ENCODE measurements at places on chromosomes 7 and 10.

GRCh38 chr10:115030483-115031200, 62.5 kb upstream of the ATRNL1 start:
- no peak for DNase-seq

DNA sequence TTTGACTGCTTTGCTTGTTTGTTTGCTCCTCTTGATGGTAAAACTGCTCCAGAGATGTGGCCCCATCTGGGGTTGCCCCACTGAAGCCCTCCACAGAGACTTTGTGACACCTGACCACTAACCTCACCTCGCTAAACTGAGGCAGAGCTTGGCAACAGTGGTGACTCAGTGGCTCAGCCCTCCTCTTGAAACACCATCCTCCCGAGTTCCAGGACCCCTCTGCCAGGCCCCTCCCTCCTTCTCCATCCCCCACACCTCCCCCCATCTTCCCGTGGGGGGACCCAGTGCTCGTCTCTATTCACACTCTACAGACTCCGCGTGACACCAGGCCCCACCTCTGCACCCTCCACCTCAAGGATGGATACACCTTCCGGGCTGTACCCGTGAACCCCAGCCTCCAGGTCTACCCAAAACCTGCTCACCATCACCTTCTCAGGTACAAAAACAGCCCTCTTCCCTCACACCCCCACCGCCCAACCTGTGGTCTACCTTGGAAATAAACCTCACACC, 19.0 kb upstream of the RET start:
- no peak for DNase-seq

- DNase-seq: no peak
Observed at GRCh38 chr10:26296360-26296759, 79.8 kb downstream of the GAD2 start.

GRCh38 chr7:151790095-151790829, 86.7 kb downstream of the PRKAG2 start:
- no peak for DNase-seq

GRCh38 chr7:52682993-52683392, 352.4 kb upstream of the POM121L12 start:
- DNase-seq: no peak

GRCh38 chr10:129848696-129849451, 115.2 kb downstream of the EBF3 start:
- no peak for DNase-seq

DNA sequence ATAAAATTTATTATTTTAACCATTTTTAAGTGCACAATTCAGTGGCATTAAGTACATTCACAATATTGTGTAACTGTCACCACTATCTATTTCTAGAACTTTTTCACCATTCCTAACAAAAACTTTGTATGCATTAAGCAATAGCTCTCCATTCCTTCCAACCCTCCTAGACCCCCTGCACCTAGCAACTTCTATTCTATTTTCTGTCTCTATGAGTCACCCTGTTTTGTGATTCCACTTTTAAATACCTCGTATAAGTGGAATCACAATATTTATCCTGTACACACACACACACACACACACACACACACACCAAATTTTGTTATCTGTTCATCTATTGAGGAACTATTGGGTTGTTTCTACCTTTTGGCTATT, 89.2 kb downstream of the ARID5B start:
- DNase-seq: no peak

DNA sequence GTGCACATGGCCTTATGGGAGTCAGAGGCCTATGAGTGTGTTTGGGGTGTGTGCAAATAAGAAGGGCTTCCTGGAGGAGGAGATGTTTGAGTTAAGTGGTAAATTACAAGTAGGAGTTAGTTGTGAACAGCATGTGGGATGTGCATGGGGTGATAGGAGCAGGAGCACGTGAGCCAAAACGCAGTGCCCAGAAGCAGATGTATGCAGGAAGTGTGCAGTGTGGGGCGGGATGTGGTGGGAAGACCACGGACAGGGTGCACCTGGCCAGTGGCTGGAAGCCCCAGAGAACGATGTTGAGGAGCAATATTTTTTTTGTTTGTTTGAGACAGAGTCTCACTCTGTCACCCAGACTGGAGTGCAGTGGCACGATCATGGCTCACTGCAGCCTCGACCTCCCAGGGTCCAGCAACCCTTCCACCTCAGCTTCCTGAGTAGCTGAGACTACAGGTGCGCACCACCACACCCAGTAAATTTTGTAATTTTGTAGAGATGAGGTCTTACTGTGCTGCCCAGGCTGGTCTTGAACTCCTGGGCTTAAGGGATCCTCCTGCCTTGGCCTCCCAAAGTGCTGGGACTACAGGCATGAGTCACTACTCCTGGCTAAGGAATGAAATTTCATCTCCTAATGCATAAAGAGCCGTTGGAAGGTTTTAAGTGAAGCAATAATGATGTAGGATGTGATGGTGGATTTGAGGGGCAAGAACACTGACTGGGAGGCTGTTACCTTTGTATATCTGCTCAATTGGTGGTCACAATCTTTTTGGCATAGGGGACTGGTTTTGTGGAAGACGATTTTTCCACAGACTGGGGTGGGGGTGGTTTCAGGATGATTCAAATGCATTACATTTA, 78.4 kb downstream of the LYZL2 start:
- peak; percentile 49 for DNase-seq

DNA sequence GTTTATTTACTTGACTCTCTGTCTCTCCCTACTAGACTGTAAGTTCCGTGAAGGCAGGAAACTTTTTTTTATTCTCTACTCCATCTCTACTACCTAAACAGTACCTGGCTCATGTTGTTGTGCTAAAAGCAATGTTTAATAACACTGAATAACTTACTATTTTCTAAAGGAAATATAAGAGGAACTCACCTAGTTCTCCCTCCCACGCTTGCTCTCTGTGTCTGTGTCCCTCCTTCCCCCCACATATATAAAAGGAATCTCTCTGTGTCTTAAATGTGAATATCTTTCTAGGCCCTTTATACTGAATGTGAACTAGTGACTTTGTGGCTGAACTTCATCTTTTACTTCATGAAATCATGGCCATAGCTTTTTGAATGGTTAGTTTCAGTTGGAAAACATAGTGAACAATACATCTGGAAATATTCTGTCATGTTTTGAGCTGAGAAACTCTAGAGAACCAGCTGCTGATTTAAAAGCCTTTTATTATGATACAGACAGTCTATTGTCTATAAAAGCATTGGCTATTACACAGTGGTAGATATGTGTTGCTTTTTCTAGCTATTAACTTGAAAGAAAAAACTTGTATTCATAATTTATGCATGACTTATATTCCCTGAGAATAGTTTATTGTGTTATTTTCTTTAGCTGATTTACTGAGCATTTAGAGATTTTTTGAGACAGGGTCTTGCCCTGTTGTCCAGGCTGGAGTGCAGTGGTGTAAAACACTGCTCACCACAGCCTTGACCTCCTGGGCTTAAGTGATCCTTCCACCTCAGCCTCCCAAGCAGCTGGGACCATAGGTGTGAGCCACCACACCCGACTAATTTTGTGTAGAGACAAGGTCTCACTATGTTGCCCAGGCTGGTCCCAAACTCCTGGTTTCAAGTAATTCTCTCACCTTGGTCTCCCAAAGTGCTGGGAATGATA, 42.5 kb downstream of the VCL start:
- no peak for DNase-seq

- DNase-seq: no peak
Observed at GRCh38 chr7:50303335-50304128, 984 bp upstream of the IKZF1 start.

DNA sequence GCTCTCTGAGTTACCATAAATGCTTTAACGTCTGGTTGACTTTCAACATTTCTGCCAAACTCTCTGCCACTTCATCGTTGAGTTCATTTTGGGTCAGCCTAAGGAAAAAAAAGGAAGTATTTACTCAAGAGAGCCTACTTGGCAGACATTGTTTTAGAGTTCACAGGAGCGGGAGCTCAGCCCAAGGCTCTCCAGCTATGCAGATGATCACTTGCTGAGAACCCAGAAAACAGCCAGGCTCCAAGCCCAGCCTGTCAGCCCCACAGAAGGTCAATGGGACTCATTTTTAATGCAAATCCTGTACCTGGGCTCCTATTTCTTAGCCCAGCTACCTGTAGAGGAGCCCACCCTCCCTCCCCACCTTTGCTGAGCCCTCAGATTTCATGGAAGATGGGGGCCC, 45.5 kb downstream of the NOD1 start:
- DNase-seq: peak; percentile 11

DNA sequence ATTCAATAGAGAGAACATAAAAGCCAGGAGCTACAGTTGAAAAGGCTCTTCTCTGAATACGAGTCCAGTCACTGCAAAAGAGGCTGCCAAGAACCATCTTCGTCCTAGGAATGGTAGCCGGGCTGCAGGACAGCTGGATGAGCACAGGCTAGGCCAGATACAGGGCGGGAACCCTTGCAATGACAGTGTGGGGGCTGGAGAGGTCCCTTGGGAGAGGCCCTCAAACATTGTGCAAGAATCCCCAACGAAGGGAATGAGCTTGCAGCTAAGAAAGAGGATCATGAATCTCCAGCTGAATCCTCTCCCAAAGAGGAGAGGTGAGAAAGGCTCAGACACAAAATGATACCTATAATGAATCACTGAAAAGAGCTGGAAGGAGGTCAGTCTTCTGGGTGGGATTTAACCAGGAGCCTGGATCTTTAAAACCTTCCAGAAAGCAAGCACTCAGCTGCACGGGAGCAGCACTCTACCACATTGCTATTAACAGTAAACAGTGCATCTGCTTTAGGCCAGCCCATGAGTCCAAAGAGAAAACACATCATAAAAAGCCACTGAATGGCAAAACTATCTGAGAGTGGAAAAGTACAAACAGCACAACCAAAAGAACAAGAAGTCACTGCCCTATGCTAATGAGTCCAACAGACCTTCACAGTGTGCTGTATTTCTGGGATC, 287.9 kb downstream of the TNS3 start:
- DNase-seq: no peak

- DNase-seq: no peak
Observed at GRCh38 chr10:86538547-86538946, 17.0 kb upstream of the WAPL start.

DNA sequence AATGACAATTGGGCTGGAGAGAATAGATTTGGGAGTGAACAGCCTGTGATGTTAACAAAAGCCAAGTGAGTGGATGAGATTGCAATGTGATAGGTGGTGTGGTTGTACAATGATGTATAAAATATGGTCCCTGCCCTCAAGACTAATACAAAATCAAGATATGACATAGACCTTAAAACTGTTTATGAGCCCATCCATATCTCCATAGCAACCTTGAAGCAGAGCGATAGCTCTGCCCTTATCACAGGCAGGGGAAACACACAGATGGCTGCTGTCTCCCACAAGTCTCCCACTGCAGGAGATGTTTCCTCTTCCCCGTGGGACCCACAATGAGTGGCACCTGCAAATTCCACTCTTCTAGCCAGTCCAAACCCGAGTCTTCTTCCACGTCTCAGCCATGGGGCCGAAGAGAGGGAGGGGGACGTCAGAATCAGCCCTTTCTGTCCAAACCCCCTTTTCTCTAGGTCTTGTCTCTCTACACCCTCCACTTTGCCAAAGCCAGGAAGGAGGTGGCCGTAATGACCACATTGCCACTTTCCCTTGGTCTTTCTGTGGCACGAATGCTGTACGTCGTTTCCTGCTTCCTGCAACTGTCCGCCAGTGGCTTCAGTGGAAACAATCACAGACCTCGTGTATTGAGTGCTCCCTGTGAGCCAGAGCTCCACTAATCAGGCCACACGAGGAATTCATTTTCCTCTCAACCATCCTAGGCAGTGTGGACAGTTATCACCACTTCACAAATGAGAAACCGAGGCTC, 7.5 kb upstream of the TBXAS1 start:
- no peak for DNase-seq

GRCh38 chr7:133081119-133081598, 731 bp downstream of the CHCHD3 start:
- no peak for DNase-seq

- DNase-seq: no peak
Observed at GRCh38 chr7:128755075-128755818, 16.1 kb downstream of the CALU start.

GRCh38 chr10:118956802-118957442, 72.6 kb upstream of the NANOS1 start:
- no peak for DNase-seq

GRCh38 chr7:38465956-38466355, 165.2 kb downstream of the AMPH start:
- DNase-seq: no peak

DNA sequence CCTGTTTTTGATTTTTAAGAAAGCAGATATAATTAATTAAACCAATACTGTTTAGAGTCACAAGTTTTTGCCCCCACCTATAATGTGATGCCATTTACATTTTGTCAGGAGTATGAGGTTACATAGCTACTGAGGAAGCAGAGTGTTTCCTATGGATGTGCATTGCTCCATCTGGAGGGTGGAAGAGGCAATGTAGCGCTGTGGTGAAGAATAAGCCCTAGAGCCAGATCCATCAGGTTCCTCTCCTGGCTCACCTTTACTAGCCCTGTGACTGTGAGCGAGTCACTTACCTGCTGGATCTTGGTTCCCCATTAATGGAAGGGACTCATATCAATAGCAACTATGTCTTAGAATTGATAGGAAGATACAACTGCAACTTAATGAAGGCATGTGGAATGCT, 216.0 kb downstream of the GPAM start:
- DNase-seq: no peak

GRCh38 chr10:72503241-72503640, 122.6 kb downstream of the MICU1 start:
- no peak for DNase-seq

GRCh38 chr10:25078658-25079431, 62.4 kb downstream of the THNSL1 start:
- DNase-seq: no peak

DNA sequence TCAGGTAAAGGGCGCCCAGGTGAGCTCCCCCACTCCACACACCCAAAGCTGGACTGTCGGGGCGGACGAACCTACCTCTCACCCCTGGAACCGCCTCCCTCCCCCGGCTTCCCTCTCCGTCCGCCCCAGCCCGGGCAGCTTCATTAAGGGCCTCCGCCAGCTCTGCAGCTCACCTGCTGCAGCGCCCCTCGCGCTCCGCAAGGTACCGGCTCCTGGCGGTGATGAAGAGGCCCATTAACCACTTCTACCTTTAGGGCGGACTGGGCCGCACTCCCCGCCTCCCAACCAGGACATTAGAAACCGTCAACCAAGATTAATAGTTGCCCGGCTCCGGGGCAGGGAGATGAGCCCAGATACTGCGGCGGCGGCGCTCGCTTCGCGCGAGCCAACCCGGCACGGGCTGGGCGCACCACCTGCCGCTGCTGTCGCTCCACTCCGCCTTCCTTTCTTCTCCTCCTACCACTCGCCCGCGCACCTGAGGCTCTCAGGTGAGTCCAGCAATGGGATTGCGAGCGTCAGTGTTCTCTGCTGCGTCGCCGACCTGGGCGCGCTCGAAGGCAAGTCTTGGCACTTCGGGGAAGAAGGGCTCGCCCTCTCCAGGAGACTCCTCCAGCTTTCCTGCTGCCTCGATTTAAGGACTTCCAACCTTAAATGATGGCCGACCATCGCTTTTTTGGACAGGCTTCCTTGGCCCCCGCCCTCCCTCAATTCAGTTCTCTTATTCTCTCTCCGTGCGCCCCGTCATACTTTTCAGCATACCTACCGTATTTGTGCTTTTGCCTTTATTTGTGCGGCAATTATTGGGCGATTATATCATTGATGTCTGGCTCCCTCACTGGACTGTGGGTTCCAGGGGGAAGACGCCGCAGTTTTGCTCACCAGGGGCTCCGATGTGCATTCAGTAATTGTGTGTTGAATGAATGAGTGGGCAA, 13.6 kb upstream of the KAZALD1 start:
- no peak for DNase-seq

GRCh38 chr10:5509691-5510090, 10.3 kb upstream of the CALML5 start:
- no peak for DNase-seq

Measured in GDM1 (cell line).